Renal cortex interstitium (tissue), 15 donors: ENCODE measurements at places on chromosomes 7 and 10. TPM values are rescaled to one million over a fixed set of nuclear protein-coding genes. Genes with fewer than 3 reads are reported as not detected.

The SNX10 gene
- polyA plus RNA-seq = 16.1 TPM

The GNAI1 gene
- polyA plus RNA-seq = 137 TPM

The WEE2 gene
- 0.33 TPM for polyA plus RNA-seq

The AIFM2 gene
- 5.1 TPM for polyA plus RNA-seq

The NMT2 gene
- polyA plus RNA-seq = 35.4 TPM
